ENCODE measurements at places on chromosomes 7 and 10.
A peak's percentile ranks its signal among the peaks of the same experiment; 100 is the strongest.

DNA sequence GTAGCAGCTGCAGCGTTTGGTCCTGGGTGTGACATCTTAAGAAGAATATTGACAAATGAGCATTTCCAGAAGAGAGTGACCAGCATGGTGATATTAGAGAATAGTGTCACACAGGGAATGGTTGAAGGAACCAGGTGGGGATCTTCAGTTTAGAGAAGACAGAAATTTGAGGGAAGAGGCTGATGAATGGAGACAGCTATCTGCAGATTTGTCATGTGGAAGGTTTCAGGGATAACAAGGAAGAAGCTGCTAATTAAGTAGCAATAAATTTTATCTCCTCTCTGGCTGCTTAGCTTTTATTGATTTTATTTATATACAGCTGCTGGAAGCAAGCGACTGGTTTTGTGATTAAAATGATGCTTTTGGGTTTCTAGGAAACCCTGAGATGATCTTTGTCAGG lies 26.0 kb downstream of the SDK1 start:
- DNase-seq: no peak

GRCh38 chr7:121107923-121108498 lies 119.5 kb downstream of the CPED1 start:
- DNase-seq: peak; percentile 83

- no peak for DNase-seq
These were observed 6.5 kb downstream of the VPS41 start for GRCh38 chr7:38902449-38902848.

- DNase-seq: no peak
These were observed 549.6 kb downstream of the HTR7 start for GRCh38 chr10:90308223-90308622.

- DNase-seq: no peak
These were observed 279.6 kb downstream of the DNAJB6 start for GRCh38 chr7:157616426-157616825.

- no peak for DNase-seq
These were observed 36.3 kb upstream of the NANOS1 start for GRCh38 chr10:118993214-118993613.

DNA sequence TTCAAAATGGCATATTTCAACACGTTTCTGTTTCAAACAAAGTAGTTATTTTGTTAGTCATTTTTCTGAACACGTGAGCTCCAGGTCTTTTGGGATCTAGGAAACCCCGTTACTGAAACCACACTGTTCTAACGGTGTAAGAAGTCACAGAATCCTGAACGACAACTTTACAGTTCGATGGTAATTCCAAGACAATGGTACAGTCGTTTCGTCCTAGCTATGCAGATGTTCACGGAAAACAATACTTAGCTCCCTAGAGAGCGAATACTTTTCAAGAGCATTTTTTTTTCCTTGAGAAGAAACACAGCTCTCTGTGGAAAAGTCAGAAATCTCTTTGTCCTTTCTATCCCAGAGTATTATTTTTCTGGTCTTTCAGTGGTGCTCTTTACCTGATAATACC lies 254.1 kb downstream of the ADARB2 start:
- no peak for DNase-seq

GRCh38 chr7:139453673-139454321 lies 29.7 kb downstream of the KLRG2 start:
- DNase-seq: no peak

DNA sequence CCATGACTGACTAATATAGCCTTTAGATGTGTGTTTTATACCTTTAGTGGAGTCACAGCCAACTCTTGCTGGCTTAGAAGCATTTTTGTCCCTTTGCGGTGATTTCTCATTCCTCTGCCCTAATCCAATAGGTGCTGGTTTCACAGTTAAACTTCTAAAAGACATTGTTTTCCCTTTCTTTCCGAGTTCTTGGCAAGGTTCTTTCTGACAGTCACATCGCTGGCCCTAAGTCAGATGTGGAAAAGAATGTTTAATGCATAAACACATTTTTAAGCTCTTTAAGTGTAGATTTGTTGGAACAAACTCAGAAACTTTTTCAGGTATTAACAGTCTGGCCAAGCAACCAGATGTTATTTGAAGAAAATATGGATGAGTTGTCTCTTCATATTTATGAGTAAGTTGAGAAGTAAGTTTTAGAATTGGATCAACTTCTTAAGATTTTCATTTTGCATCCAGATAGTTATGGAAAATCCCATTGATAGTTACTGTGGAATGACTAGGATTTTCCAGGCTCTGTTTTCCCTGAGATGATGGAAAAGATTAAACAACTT lies 4.1 kb downstream of the EPDR1 start:
- no peak for DNase-seq

- no peak for DNase-seq
These were observed 74.0 kb upstream of the NANOS1 start for GRCh38 chr10:118955531-118955930.

GRCh38 chr7:1974290-1975101 lies 258.2 kb downstream of the MAD1L1 start:
- no peak for DNase-seq

Data from hepatocyte (in vitro differentiated cells).